ENCODE measurements at places on chromosomes 6 and 20. TPM values are rescaled to one million over a fixed set of nuclear protein-coding genes. Genes with fewer than 3 reads are reported as not detected.
A peak's percentile ranks its signal among the peaks of the same experiment; 100 is the strongest.

GSTA3 gene
- not detected for total RNA-seq

GRCh38 chr6:105346052-105346451 lies 56.8 kb downstream of the PREP start:
- DNase-seq, result no peak

LY6G5C gene
- total RNA-seq, result 2.9 TPM

XKR7 gene
- not detected for total RNA-seq

DNA sequence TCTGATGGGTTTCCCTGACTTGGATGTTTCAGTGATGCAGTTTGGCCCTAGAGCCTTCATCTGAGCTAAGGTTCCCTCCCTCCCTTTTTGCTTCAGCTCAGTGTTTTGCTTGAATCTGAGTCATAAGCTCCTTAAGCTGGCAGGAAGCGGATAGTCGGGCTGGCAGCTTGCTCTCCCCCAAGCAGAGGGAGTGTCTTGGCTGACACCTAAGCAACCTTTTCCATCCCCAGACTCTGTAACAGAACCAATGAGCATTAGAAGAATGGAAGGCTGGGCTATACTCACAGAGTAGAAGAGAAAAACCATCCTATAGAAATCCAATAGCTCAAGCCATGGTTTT lies 98.3 kb downstream of the HAO1 start:
- DNase-seq, result peak; percentile 76

DNA sequence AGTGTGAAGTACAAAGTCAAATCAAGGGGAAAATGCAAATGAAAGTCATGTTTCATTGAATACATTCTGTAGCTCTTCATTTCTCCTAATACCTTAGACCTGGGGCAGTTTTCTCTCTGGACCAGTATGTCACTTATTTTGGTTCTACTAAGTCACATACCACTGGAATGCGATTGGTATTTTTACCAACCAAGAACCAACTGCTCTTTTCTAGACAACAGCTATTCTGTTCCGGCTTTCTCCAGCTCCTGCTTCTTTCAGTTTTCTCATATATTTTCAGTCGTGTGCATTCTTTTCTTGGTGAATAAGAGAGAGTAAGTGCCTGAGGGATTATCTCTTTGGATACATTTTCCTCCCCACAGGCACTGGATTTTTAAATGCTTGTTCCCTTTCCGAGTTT lies 39.2 kb upstream of the SPACA1 start:
- DNase-seq, result no peak

RBPJL gene
- not detected for total RNA-seq

- DNase-seq, result no peak
Observed at GRCh38 chr6:22972771-22973170, 403.4 kb downstream of the HDGFL1 start.

RNF182 gene
- total RNA-seq, result 0.19 TPM

CARMIL1 gene
- total RNA-seq, result 7.5 TPM

- no peak for DNase-seq
Observed at GRCh38 chr20:44810391-44811149, at the start of gene RIMS4. TSS of gene RIMS4 (minus strand) at chr20:44810546. CDS start at chr20:44810271, 275 bp downstream.

- no peak for DNase-seq
Observed at GRCh38 chr6:2187826-2188225, 57.6 kb downstream of the GMDS start.

DNA sequence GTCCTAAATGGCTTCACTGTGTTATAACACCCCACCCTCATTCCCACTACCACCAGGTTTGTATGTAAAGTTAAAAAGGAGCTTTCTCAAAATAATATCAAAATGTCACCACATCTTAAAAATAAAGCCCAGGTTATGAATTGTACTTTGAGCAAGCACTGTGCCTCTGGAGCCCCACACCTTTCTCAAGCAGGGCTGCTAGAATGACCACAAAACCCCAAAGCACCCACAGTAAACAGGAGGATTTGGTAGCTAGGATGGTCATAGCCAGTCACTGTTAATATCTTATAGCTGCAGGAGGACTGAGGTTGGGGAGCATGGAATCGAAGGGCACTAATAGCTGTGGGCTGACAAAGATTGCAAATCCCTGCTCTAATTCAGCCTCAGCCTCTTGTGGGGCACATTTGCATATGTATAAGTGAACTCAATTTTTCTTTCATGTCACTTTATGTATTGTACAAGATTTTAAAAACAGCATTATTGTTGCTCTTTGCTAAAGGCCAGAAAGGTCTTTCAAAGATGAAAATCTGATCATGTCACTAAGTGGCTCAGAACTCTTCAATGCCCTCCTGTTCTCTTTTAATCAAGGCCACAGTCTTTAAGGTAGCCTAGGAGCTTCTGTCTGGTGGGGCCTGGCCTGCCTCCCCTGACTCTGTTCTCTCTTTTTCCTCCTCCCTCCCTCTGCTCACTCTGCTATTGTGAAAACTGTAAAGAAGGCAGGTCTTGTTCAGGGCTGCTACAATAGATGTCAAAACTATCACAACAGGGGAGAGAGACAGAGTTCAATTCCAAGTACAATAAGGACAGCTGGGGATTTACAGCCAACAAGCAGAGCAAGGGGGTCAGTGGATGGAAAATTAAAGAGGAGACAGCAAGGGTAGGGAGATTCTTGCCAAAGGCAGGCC lies 101.6 kb downstream of the TMEM200A start:
- DNase-seq, result no peak

EPB41L1 gene
- 21.8 TPM for total RNA-seq

RBBP8NL gene
- total RNA-seq, result not detected

DPPA5 gene
- not detected for total RNA-seq

SEMG1 gene
- not detected for total RNA-seq

DNA sequence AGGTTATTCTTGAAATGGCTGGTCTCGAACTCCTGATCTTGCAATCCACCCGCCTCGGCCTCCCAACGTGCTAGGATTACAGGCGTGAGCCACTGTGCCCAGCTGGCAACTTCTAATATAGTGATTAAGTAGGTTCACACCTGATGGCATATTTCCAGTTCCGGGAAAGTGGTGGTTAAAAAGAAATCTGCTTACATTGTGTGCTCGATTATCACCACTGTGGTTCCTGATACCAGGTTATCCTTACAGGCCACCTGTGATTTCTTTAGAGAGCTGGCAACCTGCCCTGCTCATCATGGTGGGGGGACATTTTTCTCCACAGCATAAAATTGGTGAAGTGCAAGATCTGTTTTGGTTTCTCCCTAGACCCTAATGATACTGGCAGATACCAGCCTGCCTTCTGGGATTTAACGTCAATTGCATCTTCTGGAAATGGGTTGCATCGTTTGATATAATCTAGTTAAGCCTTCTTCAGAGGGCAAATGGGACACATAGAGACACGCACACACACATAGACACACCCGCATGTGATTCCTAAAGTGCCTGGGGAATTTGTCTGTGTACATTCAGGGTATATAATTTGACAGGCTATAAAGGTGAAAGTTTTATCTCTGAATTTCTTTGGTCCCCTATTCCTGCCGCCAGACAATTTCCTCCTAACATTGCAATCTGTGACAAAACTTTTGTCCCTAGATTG lies 49.7 kb upstream of the CITED2 start:
- DNase-seq, result no peak

GRCh38 chr20:1287787-1288569 lies 21.9 kb downstream of the SNPH start:
- peak; percentile 69 for DNase-seq

NKAPL gene
- total RNA-seq, result 6.6 TPM

- DNase-seq, result no peak
Observed at GRCh38 chr6:45606831-45607400, 229.2 kb upstream of the SUPT3H start.

MRAP2 gene
- 0.48 TPM for total RNA-seq

DNA sequence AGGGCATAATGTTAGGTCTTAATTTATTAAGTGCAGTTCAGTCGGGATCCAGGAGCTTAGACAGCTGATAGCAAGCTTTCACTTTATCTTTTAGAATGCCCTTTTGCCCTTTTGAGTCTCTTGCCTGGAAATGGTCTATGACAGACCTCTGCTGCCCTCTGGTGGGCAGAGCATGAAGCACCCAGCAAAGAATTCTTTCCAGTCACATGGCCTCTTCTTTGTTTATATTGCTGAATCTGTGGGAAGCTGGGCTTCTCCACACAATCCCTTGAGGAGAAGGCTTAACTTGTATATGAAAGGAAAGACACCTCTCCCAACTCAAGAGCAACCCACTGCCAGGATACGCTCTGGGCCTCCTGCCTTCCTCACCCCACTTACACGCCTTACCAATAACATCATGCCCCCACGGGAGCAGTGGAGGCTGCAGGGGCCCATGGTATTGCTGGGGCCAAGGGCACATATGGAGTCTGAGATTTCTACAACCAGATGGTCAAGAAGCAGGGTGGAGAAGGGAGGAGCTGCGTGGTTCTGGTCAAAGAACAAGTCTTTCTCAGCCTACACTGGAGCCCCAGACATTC lies 20.4 kb downstream of the WFDC3 start:
- peak; percentile 80 for DNase-seq

GRCh38 chr6:169984181-169985120 lies 233.0 kb downstream of the ERMARD start:
- DNase-seq, result peak; percentile 76

DNA sequence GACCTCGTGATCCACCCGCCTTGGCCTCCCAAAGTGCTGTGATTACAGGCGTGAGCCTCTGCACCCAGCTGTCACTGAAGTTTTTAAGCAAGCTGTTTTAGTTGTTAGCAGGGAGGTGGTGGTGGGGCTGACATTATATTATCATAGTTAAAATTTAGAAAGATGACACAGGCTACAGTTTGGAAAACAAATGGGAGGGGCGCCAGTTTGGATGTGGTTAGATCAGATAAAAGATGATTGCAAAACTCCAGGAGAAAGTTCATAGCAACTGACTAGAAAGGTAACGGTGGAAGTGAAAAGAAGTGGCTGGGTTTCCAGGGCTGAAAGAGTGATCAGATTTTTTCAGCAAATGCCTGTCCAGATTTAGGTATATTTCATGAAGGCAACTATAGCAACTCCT lies 311.9 kb upstream of the CITED2 start:
- no peak for DNase-seq

GRCh38 chr20:35968930-35969329 lies 540 bp downstream of the CNBD2 start:
- DNase-seq, result no peak

DNA sequence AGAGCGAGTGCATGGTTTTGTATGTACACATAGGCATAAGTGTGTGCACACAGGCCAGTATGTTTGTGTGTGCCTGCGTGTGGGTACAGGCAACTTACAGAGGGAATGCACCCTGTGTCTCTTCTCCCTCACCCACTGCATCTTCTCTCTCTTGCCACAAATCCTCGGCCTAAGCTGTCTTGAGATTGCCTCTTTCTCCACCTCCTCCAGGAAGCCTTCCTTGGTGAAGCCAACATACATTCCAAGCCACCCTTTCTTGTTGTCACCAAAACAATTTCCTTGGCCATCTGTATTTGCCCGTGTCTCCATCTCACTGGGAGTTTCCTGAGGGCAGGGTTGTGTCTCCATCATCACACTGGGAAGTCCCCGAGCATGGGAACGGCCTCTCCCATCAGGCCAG lies 29.8 kb upstream of the MLN start:
- DNase-seq, result no peak

- peak; percentile 88 for DNase-seq
Observed at GRCh38 chr20:5065879-5066383, 53.8 kb downstream of the PCNA start.

DNA sequence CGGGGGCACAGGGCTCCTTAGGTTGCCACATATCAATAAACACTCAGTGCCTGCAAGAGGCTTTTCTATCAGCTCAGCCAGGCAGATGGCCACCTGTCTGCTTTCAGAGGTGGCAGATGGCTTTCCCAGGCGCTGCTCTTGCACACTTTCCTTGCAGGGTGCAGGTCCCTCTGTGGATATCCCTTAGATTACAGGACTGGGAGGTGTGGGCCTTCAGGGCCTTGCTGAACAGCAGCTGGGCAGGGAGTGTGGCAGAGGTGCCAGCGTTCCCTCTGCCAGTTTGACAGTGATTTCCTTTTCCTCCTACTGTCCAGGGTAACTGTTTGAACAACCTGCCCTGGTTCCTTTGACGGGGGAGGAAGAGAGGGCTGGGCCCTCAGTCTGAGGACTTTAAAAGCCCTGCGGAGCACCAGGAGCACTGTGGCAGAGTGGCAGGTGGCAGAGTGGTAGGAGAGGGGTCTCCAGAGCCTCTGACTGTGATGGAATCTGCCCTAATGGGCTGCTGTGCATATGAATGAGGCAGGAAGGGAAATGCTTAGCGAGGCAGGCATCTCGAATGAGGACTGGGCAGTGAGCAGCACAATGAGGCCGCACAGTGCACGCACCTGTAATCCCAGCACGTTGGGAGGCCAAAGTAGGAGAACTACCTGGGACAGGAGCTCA lies 34.2 kb downstream of the ABHD12 start:
- peak; percentile 46 for DNase-seq

COL12A1 gene
- total RNA-seq, result 40.3 TPM

- DNase-seq, result no peak
Observed at GRCh38 chr6:138099832-138100231, 7.4 kb downstream of the PERP start.

PPARD gene
- 19.0 TPM for total RNA-seq

GRCh38 chr20:50592282-50593004 lies 82.3 kb downstream of the PTPN1 start:
- DNase-seq, result no peak

GRCh38 chr20:3572151-3572550 lies 91.0 kb downstream of the GFRA4 start:
- DNase-seq, result no peak

RIN2 gene
- 63.9 TPM for total RNA-seq

GRCh38 chr20:57061051-57061900 lies 205.2 kb downstream of the BMP7 start:
- DNase-seq, result peak; percentile 49
